ENCODE measurements at places on chromosomes 2 and 18. TPM values are rescaled to one million over a fixed set of nuclear protein-coding genes. Genes with fewer than 3 reads are reported as not detected.
A peak's percentile ranks its signal among the peaks of the same experiment; 100 is the strongest.

- no peaks in the 10 kb centered on the region for H3K36me3 ChIP-seq
- DNase-seq, result no peak
- H3K27me3 ChIP-seq, result no peaks in the 10 kb centered on the region
- no peak overlapping the region for H3K4me3 ChIP-seq
- H3K4me1 ChIP-seq, result peaks cover 10% of the 10 kb centered on the region
These were observed 239.6 kb downstream of the PIEZO2 start for GRCh38 chr18:10909724-10910123.

GRCh38 chr2:149808556-149808955 is 221.0 kb upstream of the MMADHC start:
- no peaks in the 10 kb centered on the region for H3K4me1 ChIP-seq
- no peak overlapping the region for H3K4me3 ChIP-seq
- H3K27ac ChIP-seq, result no peak overlapping the region
- no peaks in the 10 kb centered on the region for H3K36me3 ChIP-seq
- no peaks in the 10 kb centered on the region for H3K27me3 ChIP-seq

DNA sequence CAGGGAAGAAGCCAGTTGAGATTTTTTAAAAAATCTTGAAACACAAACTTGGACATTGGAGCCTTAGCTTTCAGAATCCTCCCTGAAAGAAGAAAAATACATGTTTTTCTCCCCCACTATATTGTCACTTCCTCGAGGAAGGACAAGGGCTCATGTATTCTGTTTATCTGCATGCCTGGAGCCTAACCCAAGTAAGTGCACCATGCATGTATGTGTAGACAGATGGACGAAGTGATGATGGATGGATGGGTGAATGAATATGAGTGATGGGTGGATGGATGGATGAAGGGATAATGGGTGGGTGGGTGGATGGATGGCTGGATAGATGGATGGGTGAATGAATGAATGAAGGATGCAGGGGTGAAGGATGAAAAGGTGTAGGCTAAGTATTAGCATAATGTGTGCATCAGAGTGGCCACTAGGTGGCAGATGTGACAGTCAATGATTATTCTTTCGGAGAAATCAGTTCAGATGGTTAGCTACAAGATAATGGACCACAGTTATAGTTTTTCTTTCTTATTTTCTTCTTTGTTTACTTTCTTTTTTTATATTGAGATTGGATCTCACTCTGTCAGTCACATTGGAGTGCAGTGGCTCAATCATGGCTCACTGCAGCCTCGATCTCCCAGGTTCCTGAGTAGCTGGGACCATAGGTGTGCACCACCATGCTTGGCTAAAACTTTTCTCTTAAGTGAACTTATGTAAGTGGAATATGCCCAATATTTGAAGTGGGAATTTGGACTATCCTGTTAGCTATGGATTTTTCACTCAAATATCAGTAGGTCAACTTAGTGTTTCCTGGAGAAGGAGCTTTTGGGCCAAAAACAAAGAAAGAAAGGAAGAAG is 18.5 kb upstream of the CCDC93 start:
- H3K4me3 ChIP-seq, result no peak overlapping the region
- H3K27me3 ChIP-seq, result peaks cover 10% of the 10 kb centered on the region
- no peak overlapping the region for H3K27ac ChIP-seq
- H3K36me3 ChIP-seq, result no peaks in the 10 kb centered on the region
- no peaks in the 10 kb centered on the region for H3K4me1 ChIP-seq

- H3K36me3 ChIP-seq, result no peaks in the 10 kb centered on the region
- no peak overlapping the region for H3K4me3 ChIP-seq
- H3K27me3 ChIP-seq, result no peaks in the 10 kb centered on the region
- no peak for DNase-seq
- H3K4me1 ChIP-seq, result no peaks in the 10 kb centered on the region
These were observed 69.5 kb downstream of the KCNH7 start for GRCh38 chr2:162769066-162769465.

- no peak overlapping the region for H3K27ac ChIP-seq
- no peak for DNase-seq
- no peaks in the 10 kb centered on the region for H3K36me3 ChIP-seq
- H3K4me1 ChIP-seq, result peaks cover 19% of the 10 kb centered on the region
- no peak overlapping the region for H3K4me3 ChIP-seq
- peaks cover 2% of the 10 kb centered on the region for H3K27me3 ChIP-seq
These were observed 32.4 kb downstream of the NGEF start for GRCh38 chr2:232980683-232981082.

DNA sequence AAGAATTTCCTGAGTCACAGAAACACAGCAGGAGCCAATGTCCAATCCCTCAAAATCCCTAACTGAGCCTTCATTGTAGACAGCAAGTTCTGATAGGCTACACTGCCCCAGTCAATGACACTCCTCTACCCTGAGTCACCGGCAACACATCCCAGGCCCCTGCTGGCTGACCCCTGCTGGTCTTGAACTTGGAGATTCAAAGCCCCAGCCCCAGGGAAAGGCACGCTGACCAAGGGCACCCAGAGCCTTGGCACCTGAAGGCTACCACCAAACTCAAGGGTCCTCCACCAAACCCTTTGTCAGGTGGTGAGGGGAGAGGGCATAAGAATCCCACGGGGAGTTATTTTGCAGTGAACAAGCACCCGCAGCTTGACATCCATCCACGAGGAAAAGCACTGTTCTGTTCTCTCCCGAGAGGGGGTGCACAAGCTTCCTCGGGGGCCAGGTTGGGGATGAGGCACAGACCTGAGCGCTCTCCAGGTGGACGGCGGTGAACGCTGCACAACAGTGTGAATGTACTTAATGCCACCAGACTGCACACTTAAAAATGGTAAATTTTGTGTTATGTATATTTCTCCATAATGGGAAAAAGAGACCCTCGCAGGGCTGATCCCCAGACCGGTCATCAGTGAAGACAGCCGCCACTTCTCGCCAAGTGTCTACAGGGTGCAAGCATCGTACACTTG is 46.9 kb downstream of the TFCP2L1 start:
- H3K4me3 ChIP-seq, result no peak overlapping the region
- peaks cover 15% of the 10 kb centered on the region for H3K27me3 ChIP-seq
- no peaks in the 10 kb centered on the region for H3K4me1 ChIP-seq
- no peak overlapping the region for H3K27ac ChIP-seq

DNA sequence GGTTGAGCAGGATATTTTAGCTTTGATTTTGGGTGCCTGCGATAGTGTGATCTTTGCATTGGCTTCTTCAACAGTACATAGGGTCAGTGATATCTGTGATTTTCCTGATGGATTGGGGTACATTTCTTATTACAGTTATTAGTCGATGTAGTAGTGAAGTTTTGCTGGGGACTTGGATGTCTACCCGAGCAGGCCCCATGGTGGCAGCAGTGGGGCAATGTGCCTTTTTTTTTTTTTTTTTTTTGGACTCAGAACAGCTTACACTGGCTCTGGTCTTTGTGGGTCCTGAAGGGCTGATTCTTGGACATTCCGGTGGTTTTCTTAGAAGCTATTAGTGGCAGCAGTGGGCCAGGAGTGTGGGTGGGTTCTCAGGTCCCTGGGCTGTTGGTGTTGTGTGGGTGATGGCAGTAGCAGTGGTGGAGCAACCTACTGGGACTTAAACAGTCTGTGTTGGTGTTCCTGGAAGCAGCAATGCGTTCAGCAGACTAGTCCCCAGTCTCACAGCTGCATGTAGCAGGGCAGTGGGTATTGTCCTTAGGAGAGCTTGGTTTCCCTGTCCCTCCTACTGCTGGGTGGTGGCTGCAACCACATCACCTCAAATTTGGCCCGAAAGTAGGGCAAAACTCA is 53.7 kb upstream of the SLC4A10 start:
- H3K27ac ChIP-seq, result no peak overlapping the region
- no peaks in the 10 kb centered on the region for H3K4me1 ChIP-seq
- H3K4me3 ChIP-seq, result no peak overlapping the region
- no peak for DNase-seq
- H3K36me3 ChIP-seq, result no peaks in the 10 kb centered on the region

DNA sequence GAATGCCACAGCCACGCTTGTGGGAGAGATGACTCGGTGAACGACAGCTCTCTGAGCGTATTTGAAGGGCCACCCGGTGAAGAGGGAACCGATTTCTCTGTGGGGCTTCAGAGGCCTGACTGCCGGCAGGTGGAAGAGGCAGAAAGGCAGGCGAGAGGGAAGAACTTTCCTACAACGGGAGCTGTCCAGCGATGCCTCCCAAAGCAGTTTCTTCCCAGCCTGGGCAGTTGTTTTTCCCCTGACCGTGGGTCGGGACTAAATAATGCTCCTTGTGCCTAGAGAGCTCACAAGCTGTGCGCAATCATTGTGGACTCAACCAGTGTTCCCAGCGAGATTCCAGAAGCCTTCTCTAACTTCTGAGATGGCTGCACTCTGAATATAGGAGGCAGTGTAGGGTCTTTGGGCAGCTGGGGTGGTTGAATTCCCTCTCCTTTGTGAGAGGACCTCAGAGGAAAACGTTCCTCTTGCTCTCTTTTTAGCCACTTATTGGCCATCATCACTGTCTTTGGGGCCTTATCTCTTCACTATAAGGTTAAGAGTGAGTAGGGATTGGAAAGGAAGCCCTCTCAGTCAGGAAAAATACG is 710 bp downstream of the SEC11C start:
- peaks cover 15% of the 10 kb centered on the region for H3K27me3 ChIP-seq
- H3K27ac ChIP-seq, result no peak overlapping the region
- H3K36me3 ChIP-seq, result no peaks in the 10 kb centered on the region
- peaks cover 8% of the 10 kb centered on the region for H3K4me1 ChIP-seq
- DNase-seq, result peak; percentile 85

DNA sequence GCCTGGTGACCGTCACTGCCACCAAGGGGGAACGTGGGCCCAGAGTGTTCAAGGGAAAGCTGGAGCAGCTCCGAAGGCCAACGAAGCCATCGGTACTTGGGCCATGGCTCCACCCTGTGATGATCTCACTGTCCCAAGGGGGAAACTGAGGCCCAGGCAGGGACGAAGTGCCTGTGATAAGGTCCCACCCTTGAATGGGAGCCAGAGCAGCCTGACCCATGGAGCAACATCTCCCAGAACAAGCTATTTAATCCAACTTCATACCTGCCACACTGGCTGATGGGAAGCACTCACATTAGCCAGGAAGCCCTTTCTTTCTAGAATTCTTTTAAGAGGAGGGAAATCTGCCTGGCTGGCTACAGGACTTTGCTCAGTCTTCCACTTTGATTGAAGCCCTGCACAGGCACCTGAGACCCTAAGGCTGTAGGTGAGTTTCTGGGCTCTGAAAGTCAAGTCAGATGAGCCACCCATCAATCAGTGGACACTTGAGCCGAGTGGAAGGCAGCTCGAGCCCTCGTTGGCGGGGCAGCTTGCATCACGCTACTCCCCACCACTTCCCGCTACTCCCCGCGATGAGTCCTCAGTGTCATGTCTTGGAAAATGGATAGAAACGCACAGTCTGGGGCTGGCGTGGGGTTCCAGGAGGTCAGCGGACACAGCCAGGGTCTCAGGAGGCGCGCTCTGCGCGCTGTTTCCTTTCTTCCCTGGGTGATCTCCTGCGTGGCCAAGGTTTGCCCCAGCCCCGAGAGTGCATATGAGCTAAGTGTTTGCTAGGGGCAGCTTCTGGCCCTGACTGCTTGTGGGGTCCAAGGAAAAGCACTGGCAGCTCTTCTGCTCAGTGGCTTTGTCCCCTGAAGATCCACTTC is 2.5 kb upstream of the HS6ST1 start:
- H3K4me3 ChIP-seq, result peak overlapping the region; percentile 74
- no peak overlapping the region for H3K27ac ChIP-seq
- no peaks in the 10 kb centered on the region for H3K27me3 ChIP-seq
- no peaks in the 10 kb centered on the region for H3K36me3 ChIP-seq

GRCh38 chr2:176814740-176815367 is 397.7 kb upstream of the HNRNPA3 start:
- no peak overlapping the region for H3K4me3 ChIP-seq
- H3K36me3 ChIP-seq, result no peaks in the 10 kb centered on the region
- H3K27ac ChIP-seq, result no peak overlapping the region
- H3K4me1 ChIP-seq, result no peaks in the 10 kb centered on the region
- DNase-seq, result peak; percentile 43

- H3K27ac ChIP-seq, result peak overlapping the region; percentile 56
- H3K4me1 ChIP-seq, result peaks cover 26% of the 10 kb centered on the region
- peak; percentile 91 for DNase-seq
- H3K36me3 ChIP-seq, result no peaks in the 10 kb centered on the region
These were observed 68.7 kb downstream of the ZFP36L2 start for GRCh38 chr2:43157506-43158246.

- no peak for DNase-seq
- peaks cover 3% of the 10 kb centered on the region for H3K4me1 ChIP-seq
- no peak overlapping the region for H3K27ac ChIP-seq
- no peaks in the 10 kb centered on the region for H3K36me3 ChIP-seq
- no peak overlapping the region for H3K4me3 ChIP-seq
- no peaks in the 10 kb centered on the region for H3K27me3 ChIP-seq
These were observed 62.4 kb upstream of the TCF4 start for GRCh38 chr18:55650363-55650870.

DNA sequence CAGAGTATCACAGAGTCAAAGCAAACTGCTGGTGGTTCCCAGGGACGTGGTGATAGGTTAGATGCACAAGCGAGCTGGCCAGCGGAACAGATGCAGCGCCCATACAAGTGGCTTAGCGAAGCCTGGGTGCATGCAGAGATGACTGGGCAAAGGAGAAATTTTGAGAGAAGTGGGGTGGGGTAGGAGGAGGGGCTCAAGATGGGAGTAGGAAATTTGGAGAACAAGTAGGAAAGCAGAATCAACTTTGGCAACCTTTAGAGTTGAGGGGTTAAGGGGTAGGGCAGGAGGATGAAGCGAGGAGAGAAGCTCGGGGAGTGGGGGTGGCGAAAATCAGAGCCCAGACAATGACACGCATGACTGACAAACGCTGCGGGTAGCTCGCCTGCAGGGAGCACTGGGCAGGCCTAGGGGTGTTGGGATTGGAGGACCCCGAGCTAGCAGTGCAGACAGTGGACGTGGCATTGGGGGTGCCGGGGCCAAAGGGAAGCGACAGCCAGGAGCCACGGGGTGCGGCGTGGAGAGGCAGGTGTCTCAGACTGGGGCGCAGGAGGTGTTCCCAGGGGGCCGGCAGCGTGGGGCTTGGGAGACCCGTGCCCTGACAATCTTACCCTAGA is 431 bp downstream of the FAM98A start:
- no peaks in the 10 kb centered on the region for H3K27me3 ChIP-seq
- H3K27ac ChIP-seq, result peak overlapping the region; percentile 94
- DNase-seq, result peak; percentile 69
- H3K4me3 ChIP-seq, result peak overlapping the region; percentile 98

GRCh38 chr2:64326578-64327050 is 127.3 kb upstream of the LGALSL start:
- H3K27ac ChIP-seq, result no peak overlapping the region
- H3K4me1 ChIP-seq, result peaks cover 13% of the 10 kb centered on the region
- peaks cover 25% of the 10 kb centered on the region for H3K27me3 ChIP-seq
- H3K4me3 ChIP-seq, result no peak overlapping the region

GRCh38 chr2:9641641-9642040 is 10.8 kb upstream of the YWHAQ start:
- H3K27me3 ChIP-seq, result no peaks in the 10 kb centered on the region
- H3K27ac ChIP-seq, result no peak overlapping the region
- no peak for DNase-seq
- H3K4me3 ChIP-seq, result no peak overlapping the region
- H3K4me1 ChIP-seq, result peaks cover 28% of the 10 kb centered on the region
- no peaks in the 10 kb centered on the region for H3K36me3 ChIP-seq

CIDEA gene
- total RNA-seq, result not detected

CRYBA2 gene
- total RNA-seq, result not detected

C2orf78 gene
- not detected for total RNA-seq

TLX2 gene
- under 0.01 TPM for total RNA-seq

PTPRN gene
- 1.2 TPM for total RNA-seq

SGO2 gene
- total RNA-seq, result 3.2 TPM

DPP4 gene
- total RNA-seq, result 256 TPM

SKOR2 gene
- not detected for total RNA-seq

MAB21L4 gene
- not detected for total RNA-seq

HJURP gene
- 3.5 TPM for total RNA-seq

FEV gene
- not detected for total RNA-seq

RGPD3 gene
- 0.59 TPM for total RNA-seq

MATN3 gene
- total RNA-seq, result 2.4 TPM

C2orf15 gene
- 0.59 TPM for total RNA-seq

ERBB4 gene
- total RNA-seq, result not detected

GAL3ST2 gene
- 0.36 TPM for total RNA-seq
